Activated CD8-positive, alpha-beta memory T cell treated with anti-CD3 and anti-CD28 coated beads for 4 hours (primary cell): ENCODE measurements at places on chromosomes 16 and 17.

GRCh38 chr16:89290887-89291286 lies 73.4 kb downstream of the ZNF778 start:
- DNase-seq = no peak

- no peak for DNase-seq
Observed at GRCh38 chr17:74824961-74825627, 34.6 kb downstream of the GRIN2C start.

GRCh38 chr17:37179893-37180292 lies 195.9 kb upstream of the C17orf78 start:
- no peak for DNase-seq

DNA sequence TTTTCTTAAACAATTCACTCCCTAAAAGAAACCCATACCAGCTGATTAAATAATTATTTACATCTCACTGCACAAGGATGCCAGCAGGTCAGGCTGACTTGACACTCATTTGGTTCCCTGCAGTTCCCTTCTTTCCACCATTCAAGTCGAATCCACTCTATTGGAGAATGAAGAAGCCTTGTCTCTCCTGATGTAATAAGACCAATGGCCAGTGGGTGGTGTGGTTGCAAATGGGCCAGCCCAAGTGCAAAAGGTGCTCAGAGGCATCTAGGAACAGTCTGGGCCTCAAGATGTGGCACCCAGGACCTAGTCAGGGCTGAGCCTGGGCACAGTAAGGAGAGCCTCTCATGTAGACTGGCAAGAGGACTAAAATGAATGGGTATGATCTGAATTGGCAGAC lies 9.3 kb downstream of the C16orf78 start:
- DNase-seq = no peak

DNA sequence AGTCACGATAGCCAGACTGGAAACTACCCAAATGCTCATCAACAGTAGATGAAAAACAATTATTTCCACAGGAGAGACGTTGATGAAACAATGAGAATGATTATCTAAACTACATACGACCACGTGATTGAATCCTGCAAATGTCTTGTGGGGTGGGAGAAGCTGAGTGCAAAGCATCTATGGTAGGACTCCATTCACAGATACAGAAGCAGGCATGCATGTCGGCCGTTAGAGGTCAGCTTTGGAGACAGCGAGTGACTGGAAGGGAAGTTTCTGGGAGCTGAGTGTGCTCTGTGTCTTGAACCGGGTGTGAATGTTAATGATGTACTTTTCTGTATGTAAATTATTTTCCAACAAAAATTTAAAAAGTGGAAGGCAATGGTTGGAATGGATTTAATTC lies 71.5 kb upstream of the DNAJA2 start:
- no peak for DNase-seq

- DNase-seq = no peak
Observed at GRCh38 chr17:2964370-2964769, 99.0 kb downstream of the OR1D5 start.

DNA sequence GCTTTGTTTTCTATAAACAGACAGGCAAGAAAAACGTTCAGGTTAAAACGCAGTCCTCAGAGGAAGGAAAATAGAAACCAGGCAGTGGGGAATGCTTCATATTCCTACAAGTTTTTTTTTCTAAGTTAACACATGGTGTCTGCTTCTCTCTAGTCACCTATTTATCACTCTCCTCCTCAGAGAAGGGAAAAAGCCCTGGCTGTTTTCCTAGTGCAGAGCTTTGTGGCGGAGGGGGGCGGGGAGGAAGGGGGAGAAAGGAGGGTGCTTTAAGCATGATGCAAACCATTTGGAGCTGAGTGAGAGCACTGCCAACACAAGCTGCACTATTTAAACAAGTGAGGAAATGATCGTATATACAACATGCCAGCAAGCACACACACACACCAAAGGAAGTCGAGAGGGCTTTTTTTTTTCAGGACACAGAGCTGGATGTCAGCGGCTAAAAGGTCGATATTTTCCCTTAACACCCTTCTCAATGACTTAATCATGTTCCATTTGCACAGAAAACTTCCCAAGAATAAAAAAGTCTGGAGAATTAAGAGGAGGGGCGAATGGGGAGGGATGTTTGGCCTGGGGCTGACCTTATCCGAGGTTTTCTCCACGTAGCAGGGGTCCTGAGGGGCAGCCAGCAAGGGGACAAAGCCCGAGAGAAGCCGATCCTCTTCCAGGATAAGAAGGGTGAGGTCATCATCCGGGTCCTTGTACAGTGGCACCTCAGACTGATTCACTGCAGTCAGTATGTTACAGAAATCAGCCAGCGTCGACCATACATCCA lies 117.4 kb downstream of the HIC1 start:
- no peak for DNase-seq

- no peak for DNase-seq
Observed at GRCh38 chr16:22174642-22175041, 12.3 kb downstream of the SDR42E2 start.

GRCh38 chr16:73886426-73886825 lies 410.2 kb upstream of the PSMD7 start:
- DNase-seq = no peak

DNA sequence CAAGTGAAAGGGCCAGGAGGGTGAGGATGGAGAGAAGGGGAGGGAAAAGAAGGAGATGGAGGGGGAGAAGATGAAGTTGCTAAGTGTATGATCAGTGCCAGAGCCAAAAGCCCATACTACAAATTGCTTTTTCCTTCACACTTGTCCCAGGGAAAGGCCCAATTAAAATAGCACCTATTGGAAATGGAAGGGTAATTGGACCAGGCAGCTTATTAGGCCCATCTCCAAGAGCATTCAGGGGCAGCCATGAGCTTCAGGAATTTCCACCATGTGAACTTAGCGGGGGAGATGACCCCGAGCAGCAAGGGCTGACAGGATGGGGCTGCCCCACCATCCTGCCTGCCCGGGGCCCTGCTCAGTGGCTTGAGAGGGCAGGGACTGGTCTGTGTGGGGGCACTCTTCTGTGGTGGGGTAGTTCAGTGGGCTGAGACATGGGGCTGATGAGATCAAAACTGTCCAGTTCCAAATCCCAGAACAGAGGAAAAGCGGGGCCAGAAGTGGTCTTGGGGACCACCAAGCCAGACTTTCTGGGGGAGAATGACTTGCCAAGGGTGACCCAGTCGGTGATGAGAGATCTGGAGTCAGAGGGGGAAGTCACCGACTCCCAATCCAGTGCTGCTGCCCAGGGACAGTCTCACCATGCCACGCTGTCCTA lies 27.5 kb downstream of the GOSR2 start:
- DNase-seq = no peak

DNA sequence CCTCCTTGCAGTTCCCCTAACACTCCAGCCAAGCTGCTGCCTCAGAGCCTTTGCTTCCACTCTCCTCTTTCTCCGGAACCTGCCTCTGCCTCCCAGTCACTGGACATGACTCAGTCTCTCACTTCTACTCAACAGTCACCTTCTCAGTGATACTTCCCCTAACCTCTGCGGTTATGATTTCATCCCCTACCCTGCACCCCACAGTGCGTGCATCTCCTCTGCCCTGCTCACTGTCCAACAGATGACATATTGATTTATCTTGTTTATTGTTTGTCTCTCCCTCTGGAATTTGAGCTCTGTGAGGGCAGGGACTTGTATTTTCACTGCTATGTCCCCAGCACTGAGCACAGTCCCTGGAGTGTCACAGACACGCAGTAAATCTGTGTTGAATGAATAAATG lies 100.7 kb downstream of the CYLD start:
- no peak for DNase-seq
